ENCODE measurements at places on chromosomes 7 and 10.

GRCh38 chr10:74728225-74728624 lies 98.2 kb upstream of the KAT6B start:
- H3K27ac ChIP-seq, result no peak overlapping the region
- no peaks in the 10 kb centered on the region for H3K36me3 ChIP-seq
- H3K27me3 ChIP-seq, result no peaks in the 10 kb centered on the region
- no peak for DNase-seq

- H3K36me3 ChIP-seq, result no peaks in the 10 kb centered on the region
- no peaks in the 10 kb centered on the region for H3K27me3 ChIP-seq
- no peaks in the 10 kb centered on the region for H3K4me1 ChIP-seq
- no peak for DNase-seq
These were observed 26.1 kb downstream of the IL2RA start for GRCh38 chr10:6035931-6036575.

- H3K4me3 ChIP-seq, result no peak overlapping the region
- no peak for DNase-seq
- no peak overlapping the region for H3K27ac ChIP-seq
- peaks cover 4% of the 10 kb centered on the region for H3K4me1 ChIP-seq
These were observed 16.2 kb downstream of the TNS3 start for GRCh38 chr7:47565640-47566250.

DNA sequence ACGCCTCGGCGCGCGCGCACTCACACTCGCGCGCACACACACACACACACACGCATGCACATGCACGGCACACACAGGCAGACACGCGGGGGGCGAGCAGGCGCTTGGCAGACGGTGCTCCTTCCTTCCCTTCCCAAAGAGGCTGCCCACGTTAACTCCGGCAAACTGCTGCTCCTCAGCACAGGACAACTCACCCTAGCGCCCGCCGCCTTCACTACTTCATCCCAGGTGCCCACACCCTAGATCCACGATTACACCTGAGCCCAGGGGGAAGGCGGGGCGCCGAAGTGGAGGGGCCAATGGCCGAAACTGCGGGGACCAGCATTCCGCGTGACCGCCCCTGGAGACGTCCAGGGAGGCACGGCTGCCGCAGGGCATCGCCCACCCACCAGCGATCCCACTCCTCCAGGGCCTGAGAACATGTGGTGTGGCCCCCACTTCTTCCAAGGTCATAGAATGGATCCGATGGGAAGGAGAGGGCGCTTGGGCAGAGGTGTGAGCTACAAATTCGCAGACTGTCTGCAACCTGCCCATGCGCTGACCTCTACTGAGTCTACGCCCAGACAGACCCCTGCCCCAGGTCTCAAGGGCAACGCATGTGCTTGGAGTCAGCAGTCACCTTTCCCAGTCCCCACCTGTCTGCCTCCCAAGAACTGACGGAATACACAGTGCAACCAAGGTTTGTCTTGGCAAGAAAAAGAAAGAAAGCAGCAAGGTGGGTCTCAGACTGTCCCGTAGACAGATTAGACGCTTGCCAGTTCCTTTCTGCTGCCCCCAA lies 74.6 kb downstream of the CALN1 start:
- H3K4me3 ChIP-seq, result peak overlapping the region; percentile 32
- H3K4me1 ChIP-seq, result peaks cover 4% of the 10 kb centered on the region

- no peaks in the 10 kb centered on the region for H3K36me3 ChIP-seq
- no peaks in the 10 kb centered on the region for H3K27me3 ChIP-seq
- H3K4me3 ChIP-seq, result no peak overlapping the region
- peaks cover 23% of the 10 kb centered on the region for H3K4me1 ChIP-seq
These were observed 71.3 kb downstream of the PARD3 start for GRCh38 chr10:34743814-34744213.

DNA sequence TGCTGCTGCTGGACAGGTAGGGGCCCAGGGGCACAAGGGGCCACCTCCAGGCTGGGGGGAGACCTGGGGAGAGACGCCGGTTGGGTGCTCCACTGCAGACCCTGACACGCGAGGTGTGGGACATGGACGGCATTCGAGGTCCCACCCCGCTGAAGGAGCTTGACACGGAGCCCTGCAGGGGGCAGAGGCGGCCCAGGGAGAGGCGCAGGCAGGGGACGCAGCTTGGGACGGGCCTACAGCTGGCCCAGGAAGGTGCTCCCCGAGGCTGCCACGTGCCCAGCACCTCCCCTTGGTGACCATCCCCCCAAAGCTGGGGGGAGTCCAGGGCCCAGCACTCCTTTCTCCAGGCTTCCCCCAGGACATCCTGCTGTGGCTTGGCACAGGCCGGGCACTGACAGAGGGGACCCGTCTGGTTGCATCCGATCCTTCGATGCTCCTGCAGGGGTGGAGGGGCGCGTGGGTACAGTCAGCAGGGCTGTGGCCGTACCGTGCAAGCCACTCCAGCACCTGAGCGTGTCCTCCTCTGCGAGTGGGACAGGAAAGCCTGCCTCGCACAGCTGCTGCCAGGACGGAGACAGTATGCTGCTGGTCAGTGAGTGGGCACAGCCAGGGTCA lies 174.4 kb downstream of the ELFN1 start:
- H3K27me3 ChIP-seq, result no peaks in the 10 kb centered on the region
- no peaks in the 10 kb centered on the region for H3K36me3 ChIP-seq
- H3K27ac ChIP-seq, result peak overlapping the region; percentile 96
- peaks cover 48% of the 10 kb centered on the region for H3K4me1 ChIP-seq
- DNase-seq, result no peak
- no peak overlapping the region for H3K4me3 ChIP-seq

DNA sequence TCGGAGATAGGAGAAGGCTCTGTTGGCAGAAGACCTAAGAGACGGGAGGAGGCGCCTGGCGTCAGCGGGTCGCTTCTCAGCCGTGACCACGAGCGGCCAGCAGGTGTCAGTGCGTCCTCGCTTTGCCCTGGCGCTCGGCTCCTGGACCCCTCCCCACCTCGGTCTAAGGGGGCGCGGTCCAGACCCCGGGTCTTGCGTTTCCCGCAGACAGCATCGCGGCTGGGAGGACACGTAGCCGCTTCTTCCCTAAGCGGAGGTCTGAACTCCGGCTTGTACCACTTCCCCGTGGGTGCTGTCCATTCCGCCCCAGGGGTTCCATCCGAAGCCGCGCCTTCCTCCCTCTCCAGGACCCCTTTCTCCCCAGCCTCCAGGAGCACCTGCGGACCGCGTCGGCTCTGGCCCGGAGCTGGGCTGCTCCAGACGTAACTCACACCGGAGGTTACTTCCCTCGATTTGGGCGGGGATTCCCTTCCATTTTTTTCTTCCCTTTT lies 593 bp upstream of the ADRA2A start:
- DNase-seq, result peak; percentile 55
- H3K27me3 ChIP-seq, result peaks cover 89% of the 10 kb centered on the region
- peak overlapping the region; percentile 43 for H3K4me3 ChIP-seq

- H3K27ac ChIP-seq, result no peak overlapping the region
- H3K4me1 ChIP-seq, result peaks cover 3% of the 10 kb centered on the region
- H3K36me3 ChIP-seq, result no peaks in the 10 kb centered on the region
- H3K27me3 ChIP-seq, result no peaks in the 10 kb centered on the region
These were observed 47.4 kb upstream of the USP6NL start for GRCh38 chr10:11658801-11659368.

GRCh38 chr7:139111811-139112301 lies 2.3 kb upstream of the ZC3HAV1 start:
- DNase-seq, result no peak
- H3K27me3 ChIP-seq, result no peaks in the 10 kb centered on the region
- no peaks in the 10 kb centered on the region for H3K4me1 ChIP-seq
- H3K4me3 ChIP-seq, result no peak overlapping the region

DNA sequence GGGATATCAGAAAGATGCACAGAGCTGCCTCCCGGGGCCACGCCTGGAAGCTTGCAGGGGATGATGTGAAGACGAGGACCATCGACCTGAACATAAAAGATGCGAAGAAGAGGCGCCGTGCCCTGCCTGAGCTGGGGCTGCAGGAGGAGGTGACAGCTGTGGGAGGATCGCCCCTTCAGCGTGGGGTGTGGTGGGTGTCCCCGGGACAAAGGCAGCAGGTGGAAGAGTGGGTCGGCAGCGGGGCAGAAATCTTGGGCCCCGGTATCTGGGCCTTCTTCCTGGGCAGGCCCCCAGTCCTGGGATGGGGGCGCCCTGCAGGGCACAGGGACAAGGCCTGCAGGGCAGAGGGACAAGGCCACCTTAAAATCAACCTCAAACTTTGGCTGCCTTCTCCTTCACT lies 134.9 kb downstream of the OR13A1 start:
- no peak overlapping the region for H3K4me3 ChIP-seq
- no peak for DNase-seq
- no peaks in the 10 kb centered on the region for H3K4me1 ChIP-seq

DNA sequence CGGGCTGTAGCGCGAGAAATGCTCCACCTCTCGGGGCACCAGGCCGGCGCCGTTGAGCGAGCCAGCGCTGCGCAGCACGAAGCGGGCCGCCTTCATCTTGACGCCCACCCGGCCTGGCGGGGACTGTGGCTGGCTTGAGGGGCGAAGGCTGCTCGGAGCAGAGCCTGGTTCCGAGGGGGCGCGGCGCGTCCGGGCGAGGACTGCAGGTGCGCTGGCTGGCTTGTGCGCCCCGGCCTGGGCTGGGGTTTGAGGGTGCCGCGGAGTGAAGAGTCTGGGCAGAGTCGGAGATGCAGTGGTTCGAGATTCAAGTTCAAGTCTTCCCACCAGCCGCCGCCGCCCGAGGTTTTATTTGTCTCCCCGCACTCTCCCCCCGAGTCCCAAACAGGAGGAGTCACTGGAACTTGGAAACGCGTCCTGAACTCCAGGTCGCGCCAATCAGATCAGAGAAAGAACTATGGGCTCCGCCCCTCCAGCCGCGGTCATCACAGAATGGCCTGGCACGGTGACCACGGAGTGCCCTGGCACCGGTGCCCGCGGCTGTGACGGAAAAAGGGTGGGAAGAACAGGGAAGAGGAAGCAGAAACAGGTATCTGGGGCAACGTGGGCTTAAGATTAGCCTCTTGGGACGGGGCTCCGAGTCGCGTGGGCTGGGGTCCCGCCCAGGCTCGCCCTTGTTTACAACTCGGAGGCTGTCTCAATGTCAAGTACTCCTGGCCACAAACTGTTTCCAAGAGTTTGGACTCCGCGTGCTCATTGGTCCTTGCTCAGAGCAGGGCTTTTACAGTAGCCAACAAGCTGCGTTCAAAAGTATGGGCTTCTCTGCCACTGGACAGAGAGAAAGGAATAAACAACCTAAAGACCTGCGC lies at the start of gene PDK4:
Gene PDK4, minus strand, starts transcription at position 319 of the 866 bp plus-strand sequence. Its CDS starts 223 bp downstream, at position 96.
- H3K4me3 ChIP-seq, result peak within 1 kb of the TSS; percentile 69
- no peaks in the 10 kb centered on the region for H3K36me3 ChIP-seq
- DNase-seq, result peak; percentile 69
- peaks cover 91% of the 10 kb centered on the region for H3K27me3 ChIP-seq

DNA sequence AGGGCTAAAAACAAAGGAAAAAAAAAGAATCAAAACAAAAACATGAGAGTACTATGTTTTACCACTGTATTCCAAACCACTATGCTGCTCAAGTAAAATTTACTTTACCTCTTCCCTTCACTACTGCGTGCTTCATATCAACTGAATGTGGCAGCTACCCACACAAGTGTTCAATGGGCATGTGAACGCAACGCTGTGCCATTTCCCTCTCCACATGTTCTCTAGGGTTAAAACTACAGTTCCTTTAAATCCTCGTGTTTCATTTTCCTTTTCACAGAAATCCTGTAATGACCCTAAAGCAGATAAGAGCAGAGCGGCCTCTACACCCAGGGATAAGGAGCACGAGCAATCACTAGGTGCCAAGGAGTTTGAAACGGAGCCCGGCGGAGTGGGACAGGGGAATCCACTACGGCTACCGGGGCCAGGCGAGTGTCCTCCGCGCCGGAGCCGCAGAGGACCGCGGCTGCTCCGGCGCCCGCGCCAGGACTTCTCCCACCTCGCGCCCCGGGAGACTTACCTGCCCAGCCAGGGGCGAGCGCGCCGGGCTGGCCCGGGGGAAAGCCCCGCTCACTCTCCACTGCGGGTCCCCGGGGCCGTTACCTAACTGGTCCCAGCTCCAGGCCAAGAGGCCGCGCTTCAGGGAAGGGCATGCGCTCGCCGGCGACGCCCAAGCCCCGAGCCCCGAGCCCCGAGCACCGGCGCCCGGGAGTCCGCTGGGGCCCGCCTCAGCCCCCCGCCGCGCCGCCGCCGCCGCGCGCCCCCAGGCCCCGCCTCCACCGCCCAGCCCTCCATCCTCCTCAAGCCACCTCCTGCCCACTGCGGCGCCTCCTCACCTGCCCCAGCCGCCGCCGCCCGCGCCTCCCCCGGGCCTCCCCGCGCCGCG lies 711 bp downstream of the NAMPT start:
- H3K36me3 ChIP-seq, result no peaks in the 10 kb centered on the region
- DNase-seq, result peak; percentile 64
- peak overlapping the region; percentile 93 for H3K27ac ChIP-seq
- peak overlapping the region; percentile 57 for H3K4me3 ChIP-seq
- H3K27me3 ChIP-seq, result no peaks in the 10 kb centered on the region

All from cardiac muscle cell (in vitro differentiated cells and primary cell).